ENCODE measurements at places on chromosomes 13 and 19. TPM values are rescaled to one million over a fixed set of nuclear protein-coding genes. Genes with fewer than 3 reads are reported as not detected.

SIAH3 gene
- not detected for total RNA-seq

PCDH8 gene
- not detected for total RNA-seq

FFAR2 gene
- total RNA-seq, result not detected

ZSCAN4 gene
- total RNA-seq, result not detected

GRIN2D gene
- 0.65 TPM for total RNA-seq

ZNF486 gene
- 5.8 TPM for total RNA-seq

LIG1 gene
- 7.5 TPM for total RNA-seq

RASGRP4 gene
- total RNA-seq, result not detected

KANK3 gene
- 0.16 TPM for total RNA-seq

PHF11 gene
- total RNA-seq, result 20.3 TPM

C13orf42 gene
- total RNA-seq, result not detected

KLC3 gene
- 0.32 TPM for total RNA-seq

ZNF556 gene
- total RNA-seq, result 0.12 TPM

BICRA gene
- 14.9 TPM for total RNA-seq

GZMM gene
- not detected for total RNA-seq

TEX30 gene
- 8.1 TPM for total RNA-seq

TSPAN16 gene
- not detected for total RNA-seq

Data from hair follicle dermal papilla cell (primary cell).